ENCODE measurements at places on chromosomes 7 and 10.

GRCh38 chr10:75395932-75396630 lies 5.5 kb downstream of the ZNF503 start:
- DNase-seq: no peak

DNA sequence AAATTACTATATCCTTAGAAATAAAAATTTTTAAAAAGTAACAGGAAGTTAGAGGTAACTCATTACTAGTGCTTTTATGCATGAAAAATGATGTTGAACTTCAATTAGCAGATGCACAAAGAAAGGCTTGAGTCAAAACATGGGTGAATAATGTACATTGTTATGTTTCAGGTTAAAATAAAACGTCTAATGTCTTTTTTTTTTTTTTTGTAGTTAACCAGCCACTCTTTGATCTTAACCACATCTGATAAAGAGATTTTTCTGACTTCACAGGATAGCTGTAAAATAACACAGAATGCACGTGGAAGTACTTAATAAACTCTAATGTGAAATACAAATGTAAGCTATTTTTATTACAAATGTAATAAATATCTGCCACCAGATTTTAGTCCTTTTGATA lies 61.7 kb downstream of the GSAP start:
- no peak for DNase-seq

GRCh38 chr10:100506596-100507356 lies 12.9 kb downstream of the SEC31B start:
- no peak for DNase-seq

DNA sequence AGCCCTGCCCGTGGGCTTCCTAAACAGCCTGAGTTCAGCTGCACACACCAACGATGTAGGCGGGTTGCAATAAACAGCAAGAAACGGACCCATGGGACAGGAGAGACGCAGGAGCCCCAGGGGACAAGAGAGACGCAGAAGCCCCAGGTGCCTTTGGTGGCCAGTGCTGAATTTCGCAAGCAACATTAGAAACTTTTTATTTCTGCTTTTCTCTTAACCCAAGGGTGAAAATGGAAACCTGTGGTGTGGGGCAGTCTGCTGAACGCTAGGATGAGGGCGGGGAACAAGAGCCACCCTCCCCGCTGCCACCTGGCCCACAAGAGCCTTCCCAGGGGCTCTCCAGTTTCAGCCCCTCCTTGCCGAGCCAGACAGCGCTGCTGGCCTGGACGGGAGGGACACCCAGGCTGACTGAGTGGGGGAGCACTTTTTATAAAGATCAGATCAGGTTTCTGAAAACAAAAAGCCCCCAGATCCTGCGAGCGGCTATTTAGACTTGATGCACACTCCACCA lies 20.0 kb upstream of the GPR146 start:
- no peak for DNase-seq

DNA sequence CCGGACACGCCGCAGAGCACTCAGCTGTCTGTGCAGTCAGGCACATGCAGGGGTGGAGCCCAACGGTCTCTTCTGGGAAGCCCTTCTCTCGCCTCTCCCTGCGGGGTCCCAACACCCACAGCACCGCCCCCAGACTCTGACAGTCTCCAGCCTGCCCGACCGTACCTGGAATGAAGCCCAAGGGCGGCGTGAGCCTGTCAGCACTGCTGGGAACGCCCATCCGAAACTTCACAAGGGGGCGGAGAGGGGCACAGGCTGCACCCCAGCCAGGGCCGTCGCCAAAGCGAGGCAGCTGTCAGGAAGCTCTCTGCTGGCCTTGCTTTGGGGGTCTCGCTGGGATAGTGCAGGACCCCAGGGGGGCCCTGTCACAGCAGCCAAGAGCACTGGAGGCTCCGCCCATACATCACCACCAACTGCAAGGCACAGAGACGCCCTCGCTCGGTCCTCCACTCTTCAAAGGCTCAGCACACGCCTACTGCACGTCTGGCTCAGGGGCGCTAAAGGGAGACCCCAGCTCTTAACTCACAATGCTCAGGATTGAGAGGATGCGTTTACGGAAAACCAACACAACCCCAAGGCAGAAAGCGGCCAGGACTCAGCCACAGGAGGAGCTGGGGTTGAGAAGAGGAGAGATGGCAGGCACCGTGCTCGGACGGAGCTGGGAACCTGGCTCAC lies 30.9 kb downstream of the MAD1L1 start:
- DNase-seq: no peak

DNA sequence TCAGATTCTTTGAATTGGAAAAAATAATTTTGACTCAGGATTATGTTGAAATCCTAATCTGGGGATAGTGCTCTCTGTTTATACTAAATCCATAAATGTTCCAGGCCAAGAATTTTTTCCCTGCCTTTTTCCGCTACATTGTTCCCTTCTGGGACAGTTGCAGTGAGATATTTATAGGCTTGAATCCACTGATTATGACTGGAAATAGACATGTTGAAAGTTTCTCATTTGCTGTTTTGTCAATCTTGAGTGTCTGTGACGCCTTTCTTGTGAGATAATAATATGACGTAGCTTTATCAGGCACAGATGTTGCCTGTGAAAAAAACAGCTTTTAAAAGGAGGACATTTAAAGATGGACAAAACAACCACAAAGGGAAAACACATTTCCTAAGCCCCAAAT lies 155.9 kb downstream of the ARID5B start:
- DNase-seq: no peak

GRCh38 chr7:127953423-127954356 lies 77.5 kb downstream of the LRRC4 start:
- no peak for DNase-seq

DNA sequence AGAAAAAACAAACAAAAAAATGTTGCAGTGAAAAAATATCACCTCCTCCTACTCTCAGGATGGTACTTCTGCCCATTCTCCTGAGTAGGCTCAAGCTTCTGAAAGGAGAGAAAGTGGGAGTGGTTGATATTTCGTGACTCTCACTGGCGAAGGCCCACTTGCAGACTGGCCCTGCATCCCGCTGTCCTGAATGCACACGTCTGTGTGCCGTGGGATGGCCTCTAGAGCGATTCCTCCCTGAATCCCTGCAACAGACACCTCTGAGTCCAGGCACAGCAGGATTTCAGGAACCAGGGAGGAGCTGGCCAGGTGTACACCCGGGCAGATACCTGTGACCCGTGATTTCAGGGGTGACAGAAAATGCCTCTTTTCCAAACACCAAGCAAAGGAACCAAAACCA lies 319.2 kb downstream of the DPP6 start:
- no peak for DNase-seq

GRCh38 chr10:92238586-92239098 lies 52.2 kb downstream of the CPEB3 start:
- DNase-seq: no peak

DNA sequence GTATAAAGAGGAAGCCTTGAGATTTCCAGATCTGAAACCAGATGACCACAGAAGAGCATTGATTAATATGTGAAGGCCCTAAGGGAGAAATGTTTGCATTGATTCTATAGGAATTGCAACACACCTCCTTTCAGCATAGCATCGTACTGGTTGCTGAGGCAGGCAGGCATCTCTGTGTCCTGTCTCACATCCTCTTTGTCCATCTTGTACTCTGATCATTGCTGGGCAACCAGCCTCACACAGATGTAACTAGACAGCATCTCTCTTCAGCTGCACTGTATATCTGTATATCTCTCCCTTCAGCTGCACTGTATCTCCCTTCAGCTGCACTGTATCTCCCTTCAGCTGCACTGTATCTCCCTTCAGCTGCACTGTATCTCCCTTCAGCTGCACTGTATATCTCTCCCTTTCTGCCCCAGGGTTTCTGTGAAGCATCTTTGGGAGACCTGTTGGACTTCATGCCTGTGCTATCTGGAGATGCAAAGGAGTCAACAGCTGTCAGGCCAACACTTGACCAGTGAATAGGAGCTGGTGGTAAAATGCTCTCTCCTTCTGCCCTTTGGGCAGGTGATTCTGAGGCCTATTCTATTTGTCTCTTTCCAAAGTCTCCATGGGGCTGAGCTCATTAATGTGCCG lies 40.3 kb downstream of the TMEM178B start:
- DNase-seq: no peak

- DNase-seq: no peak
Measured at GRCh38 chr7:77217474-77218185, 18.0 kb upstream of the FGL2 start.

DNA sequence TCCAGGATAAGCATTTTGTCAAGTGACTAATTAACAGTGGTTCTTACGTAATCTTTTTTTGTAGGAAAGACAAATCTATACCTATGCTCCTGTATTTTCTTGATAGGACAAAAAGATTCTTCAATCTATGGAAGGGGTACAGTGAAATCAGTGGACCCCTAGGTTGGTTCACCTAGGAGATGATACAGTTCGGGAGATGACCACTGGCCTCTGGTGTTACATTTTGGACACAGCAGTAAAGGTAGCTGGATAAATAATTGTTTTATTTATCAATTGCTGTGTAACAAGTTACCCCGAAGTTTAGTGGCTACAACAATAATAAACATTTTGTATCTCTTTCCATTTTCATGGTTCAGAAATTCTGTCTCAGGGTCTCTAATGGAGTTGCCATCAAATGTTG lies 288.2 kb upstream of the MAGI2 start:
- DNase-seq: no peak

DNA sequence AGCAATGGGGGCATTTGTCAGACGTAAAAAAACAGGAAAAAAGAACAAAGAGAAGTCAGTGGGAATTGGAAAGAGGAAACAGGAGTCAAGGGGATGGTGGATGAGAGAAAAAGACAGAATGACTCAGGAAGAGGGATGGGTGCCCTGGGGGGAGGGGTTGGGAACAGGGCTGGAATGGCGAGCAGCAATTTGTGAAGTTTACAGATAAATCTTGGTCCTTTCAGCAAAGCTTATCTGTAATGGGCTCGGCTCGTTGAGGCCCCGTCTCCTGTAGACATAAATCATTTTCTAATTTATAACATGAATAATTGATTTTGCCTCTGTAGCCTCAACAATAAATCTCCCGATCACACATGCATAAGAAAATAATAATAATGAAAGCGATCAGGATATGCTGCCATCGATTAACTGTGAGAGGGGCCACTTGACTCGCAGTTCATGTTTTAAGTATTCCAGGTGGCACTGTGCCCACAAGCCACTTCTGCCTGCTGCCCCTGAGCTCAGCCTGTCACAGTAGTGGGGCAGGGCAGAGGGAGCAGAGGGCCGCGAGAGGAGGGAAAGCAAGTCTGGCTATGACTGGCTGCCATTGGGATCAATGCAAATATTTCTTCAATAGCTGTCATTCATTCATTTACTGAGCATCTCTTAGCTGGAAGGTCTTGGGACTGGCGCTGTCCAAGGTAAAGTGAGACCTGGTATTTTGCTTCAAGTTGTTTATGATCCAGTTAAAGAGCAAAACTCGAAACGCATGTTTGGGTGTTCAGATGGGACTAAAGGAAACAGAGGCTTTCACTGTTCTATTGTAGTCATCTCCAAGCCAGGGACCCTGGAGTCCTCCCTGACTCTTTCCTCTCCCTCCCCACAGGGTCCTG lies 47.4 kb upstream of the R3HCC1L start:
- no peak for DNase-seq
